Stimulated activated CD4-positive, alpha-beta T cell treated with anti-CD3 and anti-CD28 coated beads, Interleukin-4, amount 100 ng/mL, for 4 hours (primary cell): ENCODE measurements at places on chromosomes 3 and 15.

DNA sequence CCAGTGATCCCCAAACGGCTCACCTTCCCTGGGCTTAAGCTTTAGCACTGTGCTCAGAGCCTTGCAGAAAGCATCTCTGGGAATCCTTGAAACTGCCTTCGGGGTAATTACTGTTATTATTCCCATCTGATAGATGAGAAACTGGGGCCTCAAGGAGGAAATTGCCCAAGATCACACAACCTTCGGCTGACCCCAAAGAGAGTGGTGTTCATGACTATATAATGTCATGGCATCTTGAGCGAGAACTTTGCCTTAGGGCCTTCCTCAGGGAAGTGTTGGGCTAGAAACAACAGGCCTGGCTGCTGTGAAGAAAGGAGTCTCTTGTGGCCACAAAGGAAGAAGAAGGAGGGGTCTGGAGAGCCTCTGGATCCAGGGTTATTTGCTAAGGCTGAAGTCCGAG is 388.7 kb upstream of the CFAP20DC start:
- DNase-seq: no peak

DNA sequence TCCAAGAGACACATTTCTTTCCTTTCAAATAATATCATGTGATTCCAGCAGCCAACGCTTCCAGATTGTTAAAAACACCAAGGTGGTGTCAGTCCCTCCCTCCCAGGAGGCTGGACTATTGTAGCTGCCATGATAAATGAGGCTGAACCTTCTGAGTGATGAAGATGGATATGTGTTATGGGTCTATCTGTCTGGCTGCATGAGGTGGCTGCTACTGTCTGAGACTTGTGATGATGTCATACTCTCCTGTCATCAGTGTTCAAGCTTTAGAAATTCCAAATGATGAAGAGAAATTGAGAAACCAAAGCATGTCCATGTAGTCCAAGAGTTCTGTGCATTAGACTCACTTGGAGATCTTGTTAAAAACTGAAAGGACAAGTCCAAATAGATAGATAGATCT is 683.0 kb downstream of the NTRK3 start:
- DNase-seq: no peak

- DNase-seq: no peak
Observed at GRCh38 chr15:31247404-31247803, 79.2 kb upstream of the KLF13 start.

- DNase-seq: no peak
Observed at GRCh38 chr3:127676456-127676855, 3.7 kb downstream of the ABTB1 start.

DNA sequence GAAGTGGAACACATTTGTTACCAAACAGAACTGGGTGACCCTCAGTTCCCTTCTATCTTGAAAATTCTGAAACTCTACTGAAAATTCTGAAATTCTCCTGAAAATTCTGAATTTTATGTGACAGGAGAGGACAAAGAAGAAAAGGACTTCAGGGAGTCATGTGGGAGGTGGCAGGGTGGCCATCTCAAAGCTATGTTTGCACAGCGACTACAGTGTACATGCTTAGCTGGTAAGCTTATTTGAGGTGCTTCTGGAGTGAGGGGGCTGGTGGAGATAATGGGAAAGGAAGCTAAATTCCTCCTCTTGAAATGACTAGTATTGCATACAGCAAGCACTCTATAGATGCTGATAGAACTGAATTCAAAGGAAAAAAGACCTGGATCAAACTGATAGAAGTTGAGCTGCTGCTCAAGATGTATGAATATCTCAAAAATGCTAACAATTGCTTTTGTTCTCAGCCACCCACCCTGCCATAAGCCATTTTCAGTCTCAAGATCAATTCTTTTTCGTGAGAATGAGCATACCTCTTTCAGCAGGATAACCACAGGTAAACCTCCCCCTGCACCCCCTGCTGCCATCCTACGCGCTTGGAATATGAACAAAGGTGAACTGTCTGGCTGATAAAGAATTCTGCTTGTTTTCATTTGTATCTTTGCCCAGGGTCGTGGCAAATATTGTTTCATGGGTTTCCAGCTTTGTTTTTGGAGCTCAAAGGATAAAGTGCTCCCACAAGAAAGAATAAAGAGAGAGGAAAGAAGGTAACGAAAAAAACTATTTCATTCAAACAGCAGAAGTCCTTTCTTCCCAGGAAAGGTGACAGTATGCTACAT is 16.6 kb upstream of the ARHGEF3 start:
- DNase-seq: no peak

DNA sequence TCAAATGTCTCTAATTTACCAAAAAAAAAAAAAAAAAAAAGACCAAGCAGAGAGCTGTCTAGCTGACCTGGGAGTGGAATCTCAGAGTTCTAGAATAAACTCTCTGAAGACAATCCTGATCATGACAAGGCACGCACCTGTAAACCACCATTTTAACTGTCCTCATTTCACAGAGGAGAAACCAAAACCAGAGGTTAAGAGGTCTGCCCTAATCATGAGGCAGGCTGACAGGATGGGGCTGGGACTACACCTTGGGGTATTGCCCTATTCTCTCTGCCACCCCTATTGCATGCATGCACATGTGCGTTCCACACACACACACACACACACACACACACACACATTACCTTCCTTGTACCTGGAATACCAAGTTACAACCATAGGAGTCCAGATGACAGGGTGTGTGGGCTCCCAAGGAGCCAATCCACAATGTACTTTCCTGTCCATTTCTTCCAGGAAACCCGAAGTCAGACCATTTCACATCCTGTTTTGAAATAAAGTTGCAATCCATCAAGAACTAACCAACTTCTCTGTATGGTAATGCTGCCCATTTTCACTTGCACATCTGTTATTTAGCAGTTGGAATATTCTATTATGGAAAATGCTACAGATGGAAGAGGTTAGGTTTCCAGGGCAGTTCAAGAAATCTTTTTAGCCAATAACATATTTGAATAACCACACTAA is 34.6 kb downstream of the HSPBAP1 start:
- no peak for DNase-seq

DNA sequence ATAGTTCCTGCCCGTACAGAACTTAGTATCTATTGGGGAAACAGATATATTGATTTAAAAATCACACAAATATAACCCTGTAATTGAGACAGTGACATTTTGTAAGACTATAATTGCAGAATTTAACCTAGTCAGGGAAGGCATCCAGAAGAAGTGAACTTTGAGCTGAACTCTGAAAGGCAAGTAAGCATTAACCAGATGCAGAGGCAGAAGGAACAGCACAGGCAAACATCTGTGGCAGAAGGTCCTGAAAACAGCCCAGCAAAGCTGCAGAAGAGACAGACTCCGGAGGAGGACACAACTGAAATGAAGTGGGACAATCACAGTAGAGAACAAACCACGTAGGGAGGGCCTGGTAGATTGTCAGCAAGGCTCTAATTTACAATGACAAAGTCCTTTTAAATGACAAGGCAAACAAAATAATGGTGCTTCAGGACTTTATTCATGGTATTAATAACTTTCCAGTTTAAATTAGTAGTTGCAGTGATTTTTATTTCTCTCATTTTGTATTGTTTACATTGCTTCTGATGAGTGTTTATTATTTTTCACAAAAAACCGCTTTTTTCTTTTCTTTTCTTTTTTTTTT is 14.5 kb downstream of the BCL2A1 start:
- DNase-seq: no peak
